ENCODE measurements at places on chromosomes 12 and 14.
A peak's percentile ranks its signal among the peaks of the same experiment; 100 is the strongest.

GRCh38 chr12:113591480-113591974, 119.9 kb upstream of the LHX5 start:
- peak; percentile 8 for DNase-seq

- DNase-seq, result no peak
These were observed 7.4 kb downstream of the KIF21A start for GRCh38 chr12:39435531-39435930.

DNA sequence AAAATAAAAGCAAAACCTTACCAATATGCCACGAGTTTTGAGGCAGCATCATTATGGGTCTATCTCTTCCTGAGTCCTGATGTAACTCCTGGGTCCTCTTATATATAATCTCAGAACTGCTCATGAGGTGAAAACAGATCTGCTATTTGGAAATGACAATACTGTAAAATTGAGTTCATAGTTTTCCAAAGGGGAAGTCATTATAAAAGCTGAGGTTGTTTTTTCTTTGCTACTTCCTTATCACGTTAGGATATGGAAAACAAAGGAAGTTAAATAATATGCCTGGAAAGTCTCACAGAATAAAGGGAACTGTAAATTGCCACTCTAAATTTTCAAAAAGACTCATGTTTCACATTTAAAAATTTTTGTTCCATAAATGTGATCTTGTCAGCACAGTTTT, at the start of gene CD163L1:
Gene CD163L1 (minus strand): TSS at position 78 of the 400 bp plus-strand sequence. CDS start 26 bp downstream, at position 52.
- DNase-seq, result no peak

DNA sequence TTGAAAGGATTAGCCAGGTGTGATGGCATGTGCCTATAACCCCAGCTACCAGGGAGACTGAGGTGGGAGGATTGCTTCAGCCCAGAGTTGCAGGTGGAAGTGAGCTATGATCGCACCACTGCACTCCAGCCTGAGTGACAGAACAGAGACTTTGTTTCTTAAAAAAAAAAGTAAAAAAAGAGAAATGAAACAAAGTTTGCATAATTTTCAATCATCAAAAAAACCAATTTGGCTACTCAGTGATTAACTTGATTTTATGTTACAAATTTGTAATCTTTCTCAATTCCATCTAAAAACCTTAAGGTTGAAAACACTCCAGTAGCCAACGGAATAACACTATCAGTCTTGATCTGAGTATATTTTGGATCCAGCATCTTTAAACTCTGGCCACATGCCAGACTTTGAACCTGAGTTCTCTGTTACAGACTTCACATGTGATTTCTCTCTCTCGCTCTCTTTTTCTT, 12.6 kb upstream of the DENND5B start:
- no peak for DNase-seq

GRCh38 chr12:126915309-126915708, 1351.7 kb upstream of the TMEM132C start:
- no peak for DNase-seq

GRCh38 chr12:83224012-83224411, 537.3 kb downstream of the TMTC2 start:
- no peak for DNase-seq

DNA sequence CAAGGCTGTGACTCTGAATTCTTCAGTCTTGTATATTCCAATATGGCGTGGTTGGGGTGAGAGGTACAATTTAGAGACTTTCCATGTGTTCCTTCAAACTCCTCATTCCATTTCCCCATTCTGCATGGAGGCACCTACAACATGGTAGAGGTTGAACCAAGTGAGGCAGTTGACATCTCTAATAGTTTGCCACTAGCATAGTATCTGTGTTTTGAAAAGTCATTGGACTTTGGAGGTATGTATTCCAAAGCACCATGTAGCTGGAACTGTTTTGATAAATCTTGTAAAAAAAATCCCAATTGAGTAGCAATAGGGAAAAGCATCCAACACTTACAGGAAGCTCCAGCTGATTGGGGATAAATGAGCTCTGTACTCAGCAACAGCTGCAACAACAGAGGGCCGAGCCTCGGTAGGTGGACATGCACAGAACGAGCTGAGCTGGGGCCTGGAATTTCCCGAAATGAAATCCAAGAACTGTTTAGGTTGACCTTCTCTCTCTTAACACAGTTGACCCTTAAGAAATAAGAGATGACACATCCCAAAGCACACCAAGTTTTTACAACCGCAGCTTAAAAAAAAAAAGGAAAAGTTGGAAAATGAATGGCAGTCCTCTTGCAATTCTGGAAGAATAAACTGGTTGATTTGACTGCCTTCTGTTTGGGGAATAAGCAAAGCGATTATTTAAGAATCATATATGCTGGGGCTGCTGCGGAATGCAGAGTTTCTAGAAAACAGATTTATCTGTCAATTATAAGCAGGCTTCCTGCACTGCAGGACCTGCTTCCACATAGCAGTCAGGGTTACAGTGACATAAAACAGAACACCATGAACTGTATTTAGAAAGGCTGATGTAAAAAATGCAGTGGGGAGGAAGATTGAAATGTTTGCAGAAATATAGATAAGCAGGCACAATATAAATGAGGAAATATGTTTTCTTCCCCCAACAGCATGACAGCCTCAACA, 194.6 kb upstream of the KRR1 start:
- peak; percentile 87 for DNase-seq

DNA sequence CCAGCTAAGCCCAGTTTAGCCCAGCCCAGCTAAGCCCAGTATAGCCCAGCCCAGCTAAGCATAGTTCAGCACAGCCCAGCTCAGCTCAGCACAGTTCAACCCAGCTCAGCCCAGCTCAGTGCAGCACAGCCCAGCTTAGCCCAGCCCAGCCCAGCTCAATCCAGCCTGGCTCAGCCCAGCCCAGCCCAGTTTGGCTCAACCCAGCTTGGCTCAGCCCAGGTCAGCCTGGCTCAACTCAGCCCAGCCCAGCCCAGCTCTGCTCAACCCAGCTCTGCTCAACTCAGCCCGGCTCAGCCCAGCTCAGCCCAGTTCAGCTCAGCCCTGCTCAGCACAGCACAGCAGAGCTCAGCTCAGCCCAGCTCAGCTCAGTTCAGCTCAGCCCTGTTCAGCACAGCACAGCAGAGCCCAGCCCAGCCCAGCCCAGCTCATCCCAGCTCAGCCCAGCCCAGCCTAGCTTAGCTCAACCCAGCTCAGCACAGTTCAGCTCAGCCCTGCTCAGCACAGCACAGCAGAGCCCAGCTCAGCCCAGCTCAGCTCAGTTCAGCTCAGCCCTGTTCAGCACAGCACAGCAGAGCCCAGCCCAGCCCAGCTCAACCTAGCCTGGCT, 330.9 kb downstream of the TMEM121 start:
- no peak for DNase-seq

DNA sequence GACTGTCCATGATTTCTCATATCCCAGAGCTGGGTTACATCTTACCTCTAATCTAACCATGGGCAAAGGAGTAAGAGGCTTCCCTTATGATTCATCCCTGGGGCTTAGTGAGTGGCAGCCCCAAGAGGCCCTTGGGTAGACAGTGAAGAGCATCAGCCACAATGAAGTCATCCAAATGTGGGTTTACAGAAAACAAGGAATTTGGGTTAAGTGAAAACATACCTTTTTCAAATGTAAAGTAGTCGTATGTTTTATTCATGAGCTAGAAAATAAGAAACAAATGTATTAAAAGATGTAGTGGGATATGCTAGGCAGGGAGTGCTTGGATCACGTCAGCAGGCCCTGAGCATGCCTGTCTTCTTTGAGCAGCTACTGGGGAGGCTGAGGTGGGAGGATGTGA, 54.0 kb upstream of the ELK3 start:
- peak; percentile 88 for DNase-seq

GRCh38 chr14:69066396-69067171, 86.3 kb downstream of the DCAF5 start:
- DNase-seq, result no peak

DNA sequence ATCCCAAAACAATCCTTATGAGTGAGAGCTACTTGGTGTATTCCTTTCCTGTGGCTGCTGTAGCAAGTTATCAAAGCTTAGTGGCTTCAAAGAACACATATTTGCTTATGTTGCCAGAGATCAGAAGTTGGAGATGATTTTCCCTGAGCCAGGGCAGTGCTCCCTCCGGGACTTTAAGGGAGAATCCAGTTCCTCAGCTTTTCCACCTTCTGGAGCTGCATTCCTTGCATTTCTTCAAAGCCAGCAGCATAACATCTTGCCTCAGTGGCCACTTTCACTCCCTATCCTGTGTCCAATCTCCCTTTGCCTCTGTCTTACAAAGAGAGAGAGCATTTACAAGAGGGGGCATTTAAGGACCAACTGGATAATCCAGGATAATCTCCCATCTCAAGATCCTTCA, 33.7 kb downstream of the P2RX7 start:
- DNase-seq, result no peak

DNA sequence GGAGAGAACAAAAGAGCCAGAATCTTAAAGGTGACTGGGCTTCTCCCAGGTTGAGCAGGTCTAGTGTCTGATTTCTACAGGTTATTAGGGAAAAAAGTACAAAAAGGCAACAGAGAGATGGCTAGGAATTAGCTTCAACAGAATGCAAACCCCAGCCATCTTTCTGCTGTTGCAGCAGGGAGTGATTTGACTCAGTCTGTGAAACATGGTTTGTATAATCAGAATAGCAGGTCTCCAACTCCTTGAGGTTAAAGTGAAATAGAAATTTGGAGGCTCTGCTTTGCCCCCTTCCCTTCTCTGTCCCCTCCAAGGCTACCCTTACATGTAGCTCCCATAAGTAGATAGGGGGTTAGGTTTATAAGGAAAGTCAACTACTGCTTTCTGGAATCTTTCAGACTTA, 105.8 kb downstream of the AKAP6 start:
- no peak for DNase-seq

- DNase-seq, result no peak
These were observed 4.5 kb downstream of the RASSF8 start for GRCh38 chr12:25962932-25963525.

GRCh38 chr14:103832046-103832445, 15.3 kb downstream of the PPP1R13B start:
- no peak for DNase-seq

GRCh38 chr14:56487761-56488160, 91.8 kb upstream of the TMEM260 start:
- peak; percentile 36 for DNase-seq

DNA sequence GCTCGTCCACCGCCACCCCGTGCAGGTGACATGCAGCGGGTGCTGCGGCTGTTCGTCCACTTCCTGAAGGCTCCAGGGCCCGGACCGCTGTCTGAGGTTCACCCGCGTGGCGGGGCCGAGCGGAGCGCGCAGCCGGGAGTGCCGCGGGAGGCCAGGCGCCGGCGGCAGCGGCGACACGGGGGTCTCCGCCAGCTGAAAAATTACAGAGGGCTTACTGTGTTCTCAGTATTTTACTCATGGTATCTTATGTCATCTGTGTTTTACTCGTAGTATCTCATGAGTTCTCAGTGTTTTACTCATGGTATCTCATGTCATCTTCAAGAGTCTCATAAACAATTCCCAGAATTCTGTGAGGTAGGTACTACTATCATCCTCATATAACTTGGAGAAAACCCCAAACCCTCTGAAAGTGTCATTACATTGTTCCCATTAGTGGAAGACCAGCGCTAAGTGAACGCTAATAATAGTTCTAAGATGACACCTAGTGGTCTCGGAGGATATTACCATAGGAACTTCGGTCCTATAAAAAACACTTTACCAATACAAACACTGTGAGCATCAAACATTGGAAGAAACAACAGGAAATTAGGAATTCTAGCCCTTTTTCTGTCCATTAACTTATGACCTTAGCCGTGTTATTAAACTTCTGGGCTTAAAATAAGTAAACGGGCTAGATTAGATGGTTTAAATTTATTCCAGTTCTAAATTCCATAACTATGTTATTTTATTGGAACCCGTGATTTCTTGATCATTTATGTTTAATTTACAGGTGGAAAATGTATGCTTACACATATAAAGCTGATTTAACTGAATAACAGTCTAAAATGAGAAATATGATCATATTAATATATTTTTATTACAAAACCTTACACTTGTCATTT, 32.4 kb downstream of the AK7 start:
- peak; percentile 70 for DNase-seq

DNA sequence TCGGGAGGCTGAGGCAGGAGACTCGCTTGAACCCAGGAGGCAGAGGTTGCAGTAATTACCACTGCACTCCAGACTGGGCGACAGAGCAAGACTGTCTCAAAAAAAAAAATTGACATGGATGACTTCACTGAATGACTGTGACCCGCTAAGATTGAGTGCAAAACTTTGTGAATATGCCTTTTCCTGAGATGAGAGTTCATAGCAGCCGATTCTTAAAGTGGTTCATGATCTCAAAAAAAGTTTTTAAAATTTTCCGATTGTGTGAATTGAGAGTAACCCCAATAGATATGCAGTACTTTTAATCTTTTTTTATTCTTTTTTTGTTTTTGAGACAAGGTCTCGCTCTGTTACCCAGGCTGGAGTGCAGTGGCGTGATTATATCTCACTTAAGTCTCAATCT, 1.2 kb downstream of the TCTN1 start:
- no peak for DNase-seq

GRCh38 chr12:1846421-1847405, 26.3 kb downstream of the LRTM2 start:
- DNase-seq, result no peak

DNA sequence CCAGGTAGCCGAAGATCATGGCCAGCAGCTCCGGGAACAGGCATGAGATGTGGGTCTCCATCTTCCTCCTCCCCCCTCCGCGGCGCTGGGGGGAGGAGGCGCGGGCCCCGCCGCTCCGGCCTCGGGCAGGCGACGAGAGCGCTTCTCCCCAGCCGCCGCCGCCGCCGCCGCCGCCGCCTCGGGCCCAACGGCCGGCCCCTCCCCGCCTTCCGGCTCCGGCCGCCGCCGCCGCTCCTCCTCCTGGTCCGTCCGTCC, 448 bp downstream of the FBXL14 start:
- no peak for DNase-seq

GRCh38 chr12:3055026-3055703, 22.0 kb upstream of the TSPAN9 start:
- DNase-seq, result no peak

DNA sequence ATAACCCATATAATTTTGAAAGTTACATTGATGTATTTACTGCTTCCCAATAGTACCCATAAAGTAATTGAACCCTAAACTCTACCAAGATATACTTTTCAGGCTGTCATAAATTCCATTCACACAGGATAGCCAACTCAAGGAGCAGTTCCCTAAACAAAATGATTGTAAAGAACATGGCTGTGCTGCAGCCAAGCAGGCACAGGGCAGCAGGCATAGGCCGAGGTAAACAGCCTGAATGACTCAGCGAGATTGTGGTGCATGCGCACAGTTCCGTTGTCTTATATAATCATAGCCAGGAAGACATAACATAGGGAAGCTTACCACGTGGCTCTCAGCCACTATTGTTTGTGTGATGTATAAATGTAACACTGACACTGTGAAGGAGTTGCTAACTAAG, 344.9 kb downstream of the FSCB start:
- no peak for DNase-seq

GRCh38 chr14:100669468-100669867, 57.2 kb upstream of the DLK1 start:
- no peak for DNase-seq

- DNase-seq, result no peak
These were observed 88.2 kb upstream of the PTGDR start for GRCh38 chr14:52179141-52179790.
